ENCODE measurements at places on chromosomes 4 and X.

- DNase-seq, result peak; percentile 2
Observed at GRCh38 chr4:180156684-180157083, 2086.5 kb upstream of the TENM3 start.

GRCh38 chr4:89029591-89029990, 27.4 kb downstream of the FAM13A start:
- no peak for DNase-seq

DNA sequence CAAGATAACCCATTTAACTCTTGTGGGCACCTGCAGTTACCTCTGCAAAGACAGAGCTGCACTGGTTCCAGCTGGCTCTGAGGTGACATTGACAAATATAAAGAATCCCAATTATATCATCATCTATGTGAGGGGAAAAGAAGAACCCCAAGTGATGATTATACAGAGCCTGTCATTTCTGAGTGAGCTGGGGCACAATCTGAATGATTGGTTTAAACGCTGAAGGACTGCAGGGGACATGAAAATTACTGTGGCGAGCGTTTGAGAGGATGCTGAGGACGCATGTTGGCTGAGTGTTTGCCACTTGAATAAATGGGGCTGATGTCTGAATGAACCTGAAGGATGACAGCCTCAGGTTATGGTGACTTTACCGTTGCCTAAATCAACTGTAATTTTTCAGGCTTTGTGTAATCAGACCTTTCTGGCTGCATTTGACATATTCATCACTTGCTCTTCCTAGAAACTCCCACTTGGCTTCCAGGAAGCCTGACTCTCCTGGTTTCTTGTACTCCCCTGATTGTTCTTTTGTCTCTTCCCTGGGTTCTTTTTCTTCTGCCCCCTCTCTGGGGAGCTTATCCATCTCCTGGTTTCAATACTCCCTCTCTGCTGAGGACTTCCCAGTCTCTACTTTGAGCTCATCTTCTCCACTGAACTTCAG, 4.1 kb upstream of the HSD17B10 start:
- no peak for DNase-seq

DNA sequence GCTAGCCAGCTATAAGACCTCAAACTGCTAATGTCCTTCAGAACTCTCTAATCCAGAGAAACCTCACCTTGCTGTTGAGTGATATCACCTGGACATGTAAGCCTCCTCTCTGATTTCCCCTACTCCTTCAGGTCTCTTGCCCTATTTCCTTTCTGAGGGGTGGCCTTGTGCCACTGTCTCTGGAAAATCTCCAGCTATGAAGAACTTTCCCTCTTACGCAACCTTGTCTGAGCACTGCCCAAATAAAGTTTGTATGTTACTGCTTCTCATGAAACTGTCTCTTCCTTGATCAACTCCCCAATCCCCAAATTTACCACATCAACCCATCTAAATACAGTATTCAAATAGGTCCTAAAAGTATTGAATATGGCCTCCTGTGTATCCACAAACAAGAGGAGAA, 53.5 kb upstream of the VEGFD start:
- no peak for DNase-seq

- no peak for DNase-seq
Observed at GRCh38 chr4:113347245-113347644, 297.8 kb downstream of the ANK2 start.

- DNase-seq, result no peak
Observed at GRCh38 chr4:15938182-15938581, 358 bp downstream of the FGFBP1 start.

GRCh38 chrX:137742846-137743245, 176.9 kb downstream of the ZIC3 start:
- DNase-seq, result no peak

DNA sequence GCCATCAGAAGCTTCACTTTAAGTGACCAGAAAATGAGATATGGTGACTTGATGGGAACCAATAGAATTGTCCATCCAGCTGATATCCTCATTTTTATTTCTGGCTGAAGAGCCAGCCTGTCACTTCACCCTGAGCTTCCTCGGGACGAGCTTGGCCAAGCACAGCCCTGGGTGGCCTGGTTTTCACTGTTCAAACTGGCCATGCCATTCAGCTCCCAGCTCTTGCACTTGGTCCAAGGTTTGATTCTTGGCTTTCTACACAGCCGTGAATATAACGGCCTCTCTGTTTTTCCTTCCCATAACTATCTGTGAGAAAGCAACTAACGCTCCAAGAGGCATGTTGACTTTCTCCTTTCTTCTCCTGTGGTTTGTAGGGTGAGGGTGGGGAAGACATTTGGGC, 71.9 kb downstream of the LIMCH1 start:
- no peak for DNase-seq

DNA sequence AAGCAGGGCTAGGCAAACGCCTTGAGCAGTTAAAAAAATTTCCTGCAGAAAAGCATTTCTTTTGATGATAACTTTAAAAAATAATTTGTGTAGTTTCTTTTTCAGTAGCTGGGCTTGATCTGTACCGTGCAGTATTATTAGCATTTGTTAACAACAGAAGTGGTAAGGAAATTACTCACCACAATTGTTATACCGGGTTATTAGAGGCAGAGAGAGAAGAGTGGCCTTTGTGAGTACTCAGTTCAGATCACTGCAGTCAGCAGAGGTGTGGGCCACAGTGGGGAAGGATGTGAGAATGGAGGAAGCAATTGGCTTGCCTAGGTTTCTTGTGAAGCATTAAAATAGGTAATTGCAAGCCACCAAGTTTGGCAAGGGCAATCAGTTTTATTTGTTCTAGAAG, 14.3 kb upstream of the IL21 start:
- no peak for DNase-seq

DNA sequence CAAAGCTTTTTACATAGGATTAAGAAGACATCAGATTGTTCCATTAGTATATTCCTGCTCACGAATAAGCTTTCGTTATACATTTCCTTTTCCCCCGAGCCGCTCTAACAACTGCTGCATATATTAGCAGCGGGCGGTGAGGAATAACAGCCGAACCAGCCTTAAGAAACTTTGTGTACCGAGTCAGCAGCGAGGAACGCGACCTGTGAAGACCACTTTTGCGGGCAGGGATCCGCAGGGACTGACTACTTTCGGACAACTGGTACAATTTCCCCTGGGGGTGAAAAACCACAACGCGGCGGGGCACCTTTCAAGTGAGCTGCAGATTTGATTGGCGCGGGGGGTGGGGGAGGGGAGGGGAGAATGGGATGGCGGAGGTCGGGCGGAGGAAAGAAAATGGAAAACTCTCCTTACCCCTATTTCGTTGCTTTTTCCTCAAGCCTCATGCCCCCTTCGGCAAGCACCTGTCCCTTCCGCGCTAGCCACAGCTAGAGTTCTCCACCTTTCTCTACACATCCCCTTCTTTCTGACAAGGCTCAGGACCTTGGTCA, 5.9 kb upstream of the PITX2 start:
- DNase-seq, result no peak

DNA sequence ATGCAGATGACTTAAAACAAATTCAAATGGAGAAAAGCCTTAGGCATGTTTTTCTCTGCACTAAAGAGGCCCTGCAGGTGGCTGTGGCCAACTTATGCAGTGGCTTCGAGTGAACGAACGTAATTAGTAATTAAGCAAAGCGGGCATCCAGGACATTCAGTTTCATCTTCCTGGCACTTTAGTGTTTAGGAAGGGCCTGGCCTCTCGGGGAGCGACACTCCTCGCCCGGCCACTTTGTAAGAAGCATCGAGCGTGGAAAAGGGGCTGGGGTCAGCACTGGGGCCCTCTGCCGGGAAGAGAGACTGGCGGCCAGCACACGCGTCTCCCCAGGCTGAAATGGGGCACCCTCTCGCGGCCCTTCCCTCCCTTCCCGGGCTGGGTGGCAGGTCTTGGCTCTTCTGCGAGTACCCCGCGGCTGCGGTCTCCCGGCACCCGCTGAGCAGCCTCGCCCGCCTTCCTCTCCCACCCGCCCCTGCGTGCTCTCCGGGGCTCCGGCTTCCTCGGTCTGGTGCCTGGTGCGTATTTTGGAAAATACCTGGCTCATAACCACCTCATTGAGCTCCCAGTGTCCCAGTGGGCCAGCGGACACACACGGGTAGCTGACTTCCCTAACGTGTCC, 677 bp upstream of the CYP4V2 start:
- DNase-seq, result peak; percentile 53

DNA sequence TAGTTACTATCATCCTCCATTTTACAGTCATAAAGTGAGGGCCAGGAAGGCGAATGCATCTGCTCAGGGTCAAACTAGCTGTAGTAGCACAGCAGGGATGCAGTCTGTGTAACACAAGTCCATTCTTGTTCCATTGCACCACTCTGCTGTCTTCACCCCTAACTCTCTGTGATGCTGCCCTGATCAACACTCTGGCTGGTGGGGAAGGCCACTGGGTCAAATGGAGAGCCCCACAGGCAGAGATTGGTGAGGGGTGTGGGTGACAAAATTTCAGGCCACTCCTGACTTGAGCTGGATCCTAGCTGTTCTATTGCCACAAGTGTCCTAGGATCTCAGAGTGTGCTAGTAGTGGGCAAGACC, 136.5 kb downstream of the PJA1 start:
- no peak for DNase-seq

GRCh38 chrX:20147561-20147960, 5.9 kb upstream of the EIF1AX start:
- DNase-seq, result peak; percentile 47

DNA sequence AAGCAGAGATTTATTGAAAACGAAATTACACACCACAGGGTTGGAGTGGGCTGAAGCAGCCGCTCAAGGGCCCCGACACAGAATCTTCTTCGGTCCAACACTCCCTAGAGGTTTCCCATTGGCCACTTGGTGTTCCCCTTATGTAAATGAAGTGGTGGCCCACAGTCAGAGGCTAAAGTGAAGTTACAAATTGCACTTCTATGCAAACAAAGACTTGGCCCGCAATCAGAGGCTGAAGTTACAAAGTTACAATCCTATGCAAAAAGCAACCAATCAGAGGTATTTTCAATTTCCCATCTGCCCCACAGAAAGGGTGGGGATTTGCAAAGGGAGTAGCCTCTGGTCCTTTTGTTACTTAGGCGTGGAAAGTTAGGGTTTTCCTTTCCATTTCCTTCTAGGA, 35.7 kb upstream of the SLC25A43 start:
- DNase-seq, result no peak

GRCh38 chrX:10242026-10242425, 85.3 kb downstream of the CLCN4 start:
- DNase-seq, result no peak

GRCh38 chrX:13816643-13817627, at the start of gene GPM6B:
Gene GPM6B (minus strand): TSS chrX:13817093. CDS start chrX:13816904, 189 bp downstream.
- no peak for DNase-seq

- DNase-seq, result no peak
Observed at GRCh38 chr4:140085062-140085622, 68.8 kb downstream of the MAML3 start.

Measured in MV-4-11 (cell line).